ENCODE measurements at places on chromosomes 5 and 9. TPM values are rescaled to one million over a fixed set of nuclear protein-coding genes. Genes with fewer than 3 reads are reported as not detected.

TUSC1 gene
- 17.9 TPM for total RNA-seq

GRIA1 gene
- not detected for total RNA-seq

IL7R gene
- total RNA-seq, result not detected

PNPLA7 gene
- total RNA-seq, result 0.60 TPM

PCDHGC4 gene
- not detected for total RNA-seq

DNM1 gene
- total RNA-seq, result 83.8 TPM

UAP1L1 gene
- 3.7 TPM for total RNA-seq

FBP2 gene
- not detected for total RNA-seq

KIAA1958 gene
- 7.5 TPM for total RNA-seq

C7 gene
- not detected for total RNA-seq

SHISAL2B gene
- total RNA-seq, result not detected
